ENCODE measurements at places on chromosomes 6 and 20.

GRCh38 chr6:83868639-83869038 lies 9.2 kb downstream of the CYB5R4 start:
- no peak for DNase-seq

DNA sequence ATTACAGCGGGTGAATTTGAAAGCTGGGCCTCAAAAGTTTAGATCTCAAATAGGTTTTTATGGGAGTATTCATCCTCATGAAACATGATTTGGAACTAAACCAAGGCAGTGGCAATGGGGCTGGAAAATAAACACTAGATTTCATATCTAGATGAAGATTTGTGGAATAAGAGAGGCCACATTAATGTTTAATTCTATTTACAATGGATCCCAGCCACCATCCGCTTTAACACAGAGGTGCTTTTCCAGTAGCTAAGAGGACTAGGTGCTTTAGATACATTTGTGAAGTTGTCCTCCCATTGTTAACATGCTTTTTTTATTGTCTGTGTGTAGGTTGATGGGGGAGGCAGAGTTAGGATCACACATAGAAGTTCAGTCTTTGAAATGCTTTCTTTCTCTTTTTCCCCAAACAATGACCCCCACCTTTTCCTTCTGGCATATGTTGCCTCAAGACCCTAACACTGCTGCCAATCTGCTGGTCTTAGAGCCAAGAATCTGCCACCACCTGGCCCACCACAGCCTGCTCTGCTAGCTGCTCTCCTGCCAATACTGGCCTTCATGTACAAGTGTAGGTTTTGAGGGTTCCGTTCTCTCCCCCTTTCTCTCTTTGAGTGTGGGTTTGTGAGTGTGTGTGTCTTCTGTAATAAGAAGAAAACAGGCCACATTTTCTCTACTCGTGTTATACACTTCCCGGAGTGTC lies 27.8 kb upstream of the GFRAL start:
- DNase-seq = no peak

GRCh38 chr6:152267967-152268845 lies 369.0 kb downstream of the SYNE1 start:
- DNase-seq = no peak

DNA sequence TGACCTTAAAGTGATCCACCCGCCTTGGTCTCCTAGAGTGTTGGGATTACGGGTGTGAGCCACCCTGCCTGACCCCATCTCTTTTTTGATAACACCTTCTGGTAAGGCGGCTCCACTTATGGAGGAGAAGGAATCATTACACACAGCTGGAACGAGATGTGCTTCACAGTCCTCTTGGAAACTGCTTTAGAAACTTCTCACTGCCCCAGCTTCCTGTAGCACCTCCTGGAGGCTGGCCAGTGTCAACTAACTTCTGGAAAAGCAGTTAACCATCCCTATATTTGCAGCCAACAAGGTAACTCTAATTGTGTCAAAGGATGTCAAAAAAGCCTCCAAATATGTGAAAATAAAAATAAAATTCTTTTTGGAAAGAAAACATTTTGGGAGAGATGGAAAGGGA lies 48.8 kb upstream of the BCLAF1 start:
- DNase-seq = no peak

GRCh38 chr20:51584116-51584515 lies 41.6 kb upstream of the NFATC2 start:
- DNase-seq = no peak

Data from stimulated activated CD4-positive, alpha-beta T cell treated with anti-CD3 and anti-CD28 coated beads, Interleukin-1b, Interleukin-23, amount 100 ng/mL, for 4 hours (primary cell).